Activated CD4-positive, alpha-beta T cell treated with anti-CD3 and anti-CD28 coated beads, Interleukin-2, amount 50 U/mL, for 4 hours (primary cell): ENCODE measurements at places on chromosomes 5 and 9.
A peak's percentile ranks its signal among the peaks of the same experiment; 100 is the strongest.

GRCh38 chr9:130256644-130257043 lies 8.9 kb upstream of the HMCN2 start:
- DNase-seq: no peak

- no peak for DNase-seq
Observed at GRCh38 chr9:132116583-132116982, 36.9 kb upstream of the MED27 start.

DNA sequence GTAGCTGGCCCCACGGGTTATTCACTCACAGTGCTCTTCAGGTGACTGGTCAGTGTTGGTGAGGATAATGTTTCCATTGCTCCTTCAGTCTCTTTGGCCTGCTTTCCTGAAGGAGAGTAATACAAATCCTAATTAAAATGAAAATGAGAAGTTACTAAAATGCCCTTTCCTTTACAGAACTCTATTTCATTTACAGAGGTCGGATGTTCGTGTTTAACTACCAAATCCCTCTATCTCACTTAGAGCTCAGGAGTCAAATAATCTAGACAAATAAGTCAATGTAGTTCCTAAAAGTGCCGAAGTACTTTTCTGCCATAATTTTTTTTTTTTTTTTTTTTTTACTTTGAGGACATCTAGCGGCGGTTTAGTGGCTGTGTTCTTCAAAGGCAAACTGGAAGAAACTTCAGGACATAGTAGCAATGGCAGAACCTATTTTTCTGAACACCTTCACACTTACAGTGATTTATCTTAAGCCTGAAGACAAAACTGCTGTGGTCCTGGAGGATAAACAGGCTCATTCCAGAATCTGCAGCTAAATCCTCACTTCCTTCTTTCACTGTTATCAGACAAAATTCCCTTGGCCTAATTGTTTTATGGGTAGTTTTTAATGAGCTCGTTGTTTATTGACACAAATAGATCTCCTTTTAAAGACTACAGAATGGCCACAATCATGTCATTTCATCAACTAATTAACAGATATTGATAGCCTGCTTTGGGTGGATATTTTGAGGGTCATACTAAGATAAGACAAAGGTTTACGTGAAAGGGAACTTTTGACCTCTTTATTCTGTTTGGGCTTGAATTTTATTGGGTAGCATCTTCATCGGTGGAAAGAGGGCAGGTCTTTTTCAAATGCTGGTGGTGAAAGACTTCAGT lies 207.6 kb upstream of the DMRTA1 start:
- no peak for DNase-seq

DNA sequence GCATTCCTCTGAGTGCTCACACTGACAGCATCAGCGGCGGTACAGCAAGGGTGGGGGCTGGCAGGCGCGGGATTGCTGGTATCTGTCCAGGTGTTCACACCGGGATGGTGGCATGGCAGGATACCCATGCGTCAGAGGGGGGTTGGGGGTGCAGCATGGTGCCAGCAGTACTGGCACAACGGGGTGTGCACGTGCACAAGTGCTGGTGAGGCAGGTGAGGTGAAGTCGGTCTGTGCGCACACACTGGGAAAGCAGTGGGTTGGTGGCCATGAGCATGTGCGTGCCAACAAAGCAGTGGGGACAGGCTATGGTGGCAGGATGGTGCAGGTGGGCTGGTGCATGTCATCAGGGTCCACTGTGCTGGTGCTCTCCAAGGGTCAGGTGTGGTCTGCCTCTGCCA lies 819.6 kb upstream of the EDIL3 start:
- no peak for DNase-seq

- no peak for DNase-seq
Observed at GRCh38 chr9:95607507-95607906, 90.7 kb upstream of the PTCH1 start.

- no peak for DNase-seq
Observed at GRCh38 chr5:66848749-66849641, 252.8 kb downstream of the MAST4 start.

GRCh38 chr9:126500600-126501382 lies 112.9 kb upstream of the LMX1B start:
- peak; percentile 62 for DNase-seq

- no peak for DNase-seq
Observed at GRCh38 chr9:23850242-23850689, 24.2 kb upstream of the ELAVL2 start.

DNA sequence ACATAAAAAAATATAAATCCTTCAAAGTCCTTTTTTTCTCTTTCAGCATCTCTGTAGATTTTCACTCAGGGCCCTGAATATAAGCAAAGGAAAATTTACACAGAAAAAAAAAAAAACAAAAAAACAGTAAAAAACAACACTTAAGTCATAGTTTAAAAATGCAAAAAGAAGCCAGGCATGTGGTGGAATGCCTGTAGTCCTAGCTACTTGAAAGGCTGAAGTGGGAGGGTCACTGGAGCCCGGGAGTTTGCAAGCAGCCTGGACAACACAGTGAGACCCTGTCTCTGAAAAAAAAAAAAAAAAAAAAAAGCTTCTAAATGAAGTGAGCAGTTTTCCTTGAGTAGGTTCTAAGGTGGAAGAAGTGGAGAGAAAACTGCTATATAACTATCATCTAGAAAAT lies 55.0 kb upstream of the BNC2 start:
- no peak for DNase-seq

DNA sequence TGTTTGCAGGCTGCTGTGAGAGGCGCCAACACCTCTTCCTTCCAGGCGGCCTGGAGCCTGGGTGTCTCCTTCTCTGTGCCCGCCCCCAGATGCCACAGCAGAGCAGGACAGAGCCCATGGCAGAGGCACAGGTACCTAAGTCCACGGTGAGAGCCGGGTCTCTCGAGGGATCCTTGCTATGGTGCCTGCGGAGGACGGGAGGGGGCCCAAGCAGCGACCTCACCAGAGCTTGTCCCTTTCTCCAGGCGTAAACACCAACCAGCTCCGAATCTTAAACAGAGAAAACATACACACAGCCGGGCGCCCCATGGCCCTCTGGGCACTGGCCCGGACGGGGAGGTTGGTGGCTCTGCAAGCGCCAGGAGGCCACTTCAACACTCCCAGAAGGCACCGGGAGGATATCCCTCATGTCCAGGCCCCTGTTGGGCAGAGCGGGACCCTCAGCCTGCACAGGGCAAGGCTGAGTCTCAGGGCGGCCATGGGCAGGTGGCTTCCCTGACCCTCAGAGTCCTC lies 11.8 kb downstream of the CCDC187 start:
- no peak for DNase-seq

DNA sequence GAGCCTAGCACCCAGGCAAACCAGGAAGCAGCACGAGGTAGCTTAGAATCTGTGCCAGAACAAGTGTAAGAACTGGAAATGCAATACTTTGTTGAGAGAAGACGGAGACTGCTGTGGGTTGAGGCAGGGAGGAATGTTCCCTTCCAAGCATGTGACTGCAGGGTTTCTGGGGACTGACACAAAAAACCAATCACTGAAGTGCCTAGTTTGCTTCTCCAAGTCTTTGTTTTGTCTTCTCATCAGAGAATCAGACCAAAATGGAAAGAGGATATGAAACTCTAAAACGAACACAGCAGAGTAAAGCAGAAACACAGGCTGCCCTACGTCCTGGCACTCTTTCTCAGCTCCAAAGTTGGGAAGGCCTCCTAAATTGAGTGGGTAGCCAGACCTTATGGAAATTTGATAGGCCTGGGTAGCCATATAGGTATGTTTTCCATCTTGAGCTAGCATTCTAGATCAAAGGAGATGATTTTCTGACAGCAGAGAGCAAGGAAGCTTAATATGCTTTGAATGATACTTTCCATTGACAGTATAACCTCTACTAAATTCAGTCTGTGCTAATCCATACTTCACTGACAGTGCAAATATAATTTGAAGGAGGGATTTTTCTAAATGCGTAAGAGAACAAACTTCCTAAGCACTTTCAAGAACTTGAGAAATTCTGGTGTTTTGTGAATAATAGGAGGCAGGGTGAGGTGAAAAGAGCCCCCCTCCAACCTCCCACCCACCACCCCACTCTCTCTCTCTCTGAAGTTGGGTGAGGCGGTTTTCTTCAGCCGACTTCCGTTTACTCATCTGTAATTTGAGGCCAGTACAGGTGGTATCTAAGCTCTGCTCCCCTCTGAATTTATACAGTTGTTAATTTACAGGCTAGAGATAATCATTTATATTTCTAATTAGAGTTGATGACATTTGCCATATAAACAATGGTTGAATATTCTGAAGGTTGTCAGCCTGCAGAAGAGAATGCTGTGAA lies 5.5 kb downstream of the ADRB2 start:
- no peak for DNase-seq

- DNase-seq: no peak
Observed at GRCh38 chr5:935510-936084, 42.9 kb downstream of the TRIP13 start.

DNA sequence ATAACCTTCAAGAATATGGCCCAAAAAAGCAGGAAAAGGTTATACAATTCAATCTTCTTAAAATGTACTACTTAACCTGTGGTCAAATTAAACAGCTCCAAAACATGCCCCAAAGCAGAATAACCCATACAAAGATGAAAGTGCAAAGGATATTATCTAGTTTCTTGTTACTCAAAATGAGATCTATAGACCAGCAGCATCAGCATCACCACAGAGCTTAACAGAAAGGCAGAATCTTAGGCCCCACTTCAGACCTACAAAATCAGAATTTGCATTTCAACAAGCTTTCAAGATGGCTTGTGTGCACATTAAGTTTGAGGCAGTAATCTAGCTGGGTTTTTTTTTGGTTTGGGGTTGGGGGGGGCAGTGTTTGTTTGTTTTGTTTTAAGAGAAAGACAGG lies 54.0 kb downstream of the SCAI start:
- DNase-seq: no peak

DNA sequence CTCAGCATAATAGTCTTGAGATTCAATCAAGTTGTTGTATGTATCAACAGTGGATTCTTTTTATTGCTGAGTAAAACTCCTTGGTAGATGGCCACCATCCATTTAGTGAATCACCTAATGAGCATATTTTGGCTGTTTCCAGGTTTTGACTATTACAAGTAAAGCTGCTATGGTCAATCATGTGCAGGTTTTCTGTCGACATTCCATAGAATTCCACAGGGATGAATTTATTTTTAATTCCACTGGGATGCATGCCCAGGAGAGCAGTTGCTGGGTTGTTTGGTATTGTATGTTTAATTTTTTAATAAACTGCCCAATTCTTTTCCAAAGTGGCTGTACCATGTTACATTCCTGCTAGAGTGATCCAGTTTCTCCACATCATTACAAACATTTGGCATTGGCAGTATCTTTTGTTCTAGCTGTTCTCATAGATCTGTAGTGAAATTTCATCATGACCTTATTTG lies 10.5 kb upstream of the S1PR3 start:
- DNase-seq: no peak

DNA sequence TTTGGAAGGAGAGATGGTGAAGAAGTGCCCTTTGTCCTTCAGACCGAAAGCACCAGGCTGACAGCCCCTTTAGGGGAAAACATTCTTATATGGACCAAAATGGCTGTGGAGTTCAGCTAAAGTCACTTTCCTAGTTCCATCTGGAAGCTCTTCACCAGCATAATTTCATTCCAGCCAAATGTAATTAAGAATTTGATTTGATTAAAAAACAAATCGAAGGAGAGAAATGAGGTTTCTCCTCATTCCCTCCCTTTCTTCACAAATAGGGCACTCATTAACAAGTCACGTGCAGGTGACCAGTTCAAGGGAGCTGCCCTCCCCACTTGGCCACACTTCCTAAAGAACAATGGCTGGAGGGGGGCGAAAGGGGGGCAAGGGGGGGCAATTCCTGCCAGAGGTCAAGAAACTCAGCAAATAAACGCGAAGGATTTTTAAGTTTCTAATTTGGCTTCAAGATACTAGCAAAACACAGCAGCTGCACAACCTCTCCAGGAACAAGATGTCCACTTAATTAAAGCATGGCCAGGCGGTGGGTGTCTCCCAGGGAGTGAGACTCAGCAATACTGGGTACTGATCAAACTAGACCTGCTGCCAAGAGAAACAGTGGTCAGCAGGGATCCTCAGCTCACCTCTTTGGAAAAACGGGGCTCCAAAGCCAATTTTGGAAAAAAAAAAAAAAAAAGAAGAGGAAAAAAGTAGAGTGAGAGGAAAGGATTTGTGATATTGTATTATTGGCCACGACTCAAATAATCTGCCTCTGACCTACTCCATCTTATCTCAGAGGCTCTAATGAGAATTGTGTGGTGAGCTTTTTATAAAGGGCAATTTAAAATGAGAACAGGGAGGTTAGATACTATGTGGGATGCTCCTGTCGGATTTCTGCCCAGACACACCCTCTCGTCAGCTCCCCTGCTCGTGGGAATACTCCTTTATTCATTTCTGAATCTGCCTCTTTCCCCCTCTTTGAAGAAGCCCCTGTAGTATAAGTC lies 254.3 kb downstream of the ZSWIM6 start:
- no peak for DNase-seq

DNA sequence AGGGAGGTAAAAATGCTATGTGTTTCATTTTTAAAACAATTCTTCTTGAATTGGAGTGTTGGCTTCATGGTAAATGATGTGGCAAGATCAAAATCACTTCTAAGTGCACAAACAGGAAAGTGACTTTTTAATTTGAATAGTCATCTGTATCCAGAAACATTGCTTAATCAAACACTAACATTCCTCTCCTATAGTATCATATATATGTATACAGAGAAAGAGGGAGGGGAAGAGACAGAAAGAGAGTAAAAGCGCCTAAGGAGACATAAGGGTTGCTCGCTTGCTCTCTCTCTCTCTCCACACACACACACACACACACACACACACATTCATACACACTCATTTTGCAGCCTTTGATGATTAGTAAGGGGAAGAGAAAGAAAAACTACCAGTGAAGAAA lies 95.4 kb upstream of the PRDM9 start:
- DNase-seq: no peak

- DNase-seq: no peak
Observed at GRCh38 chr5:6181147-6181729, 197.1 kb downstream of the MED10 start.

GRCh38 chr5:40360685-40361084 lies 319.0 kb upstream of the PTGER4 start:
- no peak for DNase-seq

GRCh38 chr5:128118214-128118613 lies 34.6 kb downstream of the SLC12A2 start:
- DNase-seq: no peak

DNA sequence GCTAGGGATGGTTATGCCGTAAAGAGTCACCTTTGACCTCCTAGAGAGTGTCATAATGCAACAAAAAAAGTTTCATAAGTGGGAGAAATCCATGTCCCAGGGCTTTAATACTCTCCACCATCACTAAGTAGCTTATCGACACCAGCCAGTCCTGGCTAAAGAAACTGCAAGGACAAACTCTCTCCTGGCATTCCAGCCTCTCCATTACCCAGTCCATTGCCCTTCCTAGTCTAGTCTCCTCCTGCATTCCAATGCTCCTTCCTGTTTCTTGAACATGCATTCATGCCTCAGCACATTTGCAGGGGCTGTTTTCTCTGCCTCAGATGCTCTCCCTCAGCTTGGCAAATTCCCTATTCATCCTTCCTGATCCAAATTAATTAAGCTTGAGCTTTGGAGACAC lies 364.1 kb downstream of the BRINP1 start:
- DNase-seq: no peak

DNA sequence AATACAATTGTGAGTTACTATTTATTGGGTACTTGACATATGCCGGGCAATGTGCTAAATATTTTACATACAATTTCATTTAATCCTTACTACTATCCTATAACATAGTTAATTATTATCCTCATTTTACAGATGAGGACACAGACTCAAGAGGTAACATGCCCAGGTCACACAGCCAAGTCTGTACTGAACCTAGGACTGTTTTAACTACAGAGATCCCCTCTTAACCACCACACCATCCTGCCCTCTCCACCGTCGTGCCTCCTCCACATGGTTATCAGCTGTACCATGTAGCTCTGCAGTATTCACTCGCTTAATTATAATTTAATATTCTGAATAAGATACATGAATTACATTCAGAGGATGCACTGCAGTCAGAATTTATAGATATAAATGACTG lies 5.3 kb downstream of the RAB14 start:
- DNase-seq: no peak
